GM23248 (cell line): ENCODE measurements at places on chromosomes 13 and 19. TPM values are rescaled to one million over a fixed set of nuclear protein-coding genes. Genes with fewer than 3 reads are reported as not detected.

EHD2 gene
- 163 and 169 TPM in 2 replicates for total RNA-seq

- H3K27me3 ChIP-seq, result no peaks in the 10 kb centered on the region
- no peak overlapping the region for H3K4me3 ChIP-seq
- no peaks in the 10 kb centered on the region for H3K36me3 ChIP-seq
These were observed 152.6 kb upstream of the KL start for GRCh38 chr13:32863596-32863995.

- H3K4me3 ChIP-seq, result no peak overlapping the region
- peaks cover 18% of the 10 kb centered on the region for H3K4me1 ChIP-seq
- peak; percentile 87 for DNase-seq
- peak overlapping the region; percentile 47 for H3K27ac ChIP-seq
These were observed 19.1 kb upstream of the SCEL start for GRCh38 chr13:77516342-77516789.

DNA sequence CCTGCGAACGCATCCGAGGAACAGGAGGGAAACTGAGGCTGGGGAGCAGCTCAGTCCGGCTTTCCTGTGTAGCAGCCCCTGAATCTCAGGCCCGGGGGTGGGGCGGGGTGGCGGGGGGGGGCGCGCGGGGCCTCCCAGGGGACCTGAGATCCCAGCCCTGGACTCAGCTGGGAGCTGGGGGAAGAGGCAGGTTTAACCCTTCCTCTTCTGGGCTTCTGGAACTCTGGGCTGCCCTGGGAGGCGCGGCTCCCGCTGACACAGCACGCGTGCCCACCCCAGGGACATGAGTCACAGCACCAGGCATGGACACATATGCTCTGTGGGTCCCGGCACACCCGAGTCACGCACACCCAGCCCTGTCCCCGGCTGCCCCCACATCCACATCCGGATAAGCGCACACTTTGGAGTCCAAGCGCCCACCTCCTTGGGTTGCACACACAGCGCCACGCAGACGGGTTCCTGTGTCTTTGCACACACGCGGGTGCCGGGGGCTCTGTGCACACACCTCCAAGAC is 3.5 kb upstream of the CIRBP start:
- peaks cover 40% of the 10 kb centered on the region for H3K4me1 ChIP-seq
- H3K4me3 ChIP-seq, result peak overlapping the region; percentile 76
- H3K27ac ChIP-seq, result peak overlapping the region; percentile 97
- H3K27me3 ChIP-seq, result no peaks in the 10 kb centered on the region
